Trophoblast cell (in vitro differentiated cells and primary cell): ENCODE measurements at places on chromosomes 6 and 20.

DNA sequence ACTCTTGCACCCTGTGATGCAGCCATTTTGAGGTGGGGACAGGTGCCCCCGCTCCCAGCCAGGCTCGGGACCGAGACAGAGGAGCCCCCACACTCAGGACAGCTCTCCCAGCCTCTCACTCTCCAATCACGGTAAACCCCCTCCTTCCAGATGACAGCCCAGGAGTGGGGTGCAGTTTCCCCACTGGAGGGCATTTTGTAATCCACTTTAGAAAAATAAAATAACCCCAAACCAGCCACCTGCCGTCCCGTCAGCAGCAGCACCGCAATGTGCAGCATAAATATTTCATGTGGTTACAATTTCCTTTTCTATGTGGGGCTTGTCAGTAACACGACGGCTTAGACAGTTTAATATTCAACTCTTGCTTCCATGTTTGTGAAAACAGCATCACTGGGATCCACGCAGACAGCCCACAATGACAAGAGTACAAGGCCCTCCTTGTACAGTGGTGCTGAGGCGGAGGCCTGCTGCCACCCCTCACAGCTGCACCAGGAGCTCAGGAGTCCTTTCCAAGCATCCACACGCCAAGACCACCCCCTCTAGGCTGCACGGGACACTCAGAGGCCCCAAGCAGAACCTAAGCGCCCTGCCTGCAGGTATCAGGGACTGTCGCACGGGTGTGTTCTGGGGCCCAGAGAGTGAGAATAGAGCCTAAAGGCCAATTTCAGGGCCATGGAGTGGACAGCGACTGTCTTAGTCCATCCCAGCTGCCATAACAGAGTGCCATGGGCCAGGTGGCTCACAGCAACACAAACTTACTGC, 116.7 kb downstream of the JPH2 start:
- DNase-seq, result no peak

DNA sequence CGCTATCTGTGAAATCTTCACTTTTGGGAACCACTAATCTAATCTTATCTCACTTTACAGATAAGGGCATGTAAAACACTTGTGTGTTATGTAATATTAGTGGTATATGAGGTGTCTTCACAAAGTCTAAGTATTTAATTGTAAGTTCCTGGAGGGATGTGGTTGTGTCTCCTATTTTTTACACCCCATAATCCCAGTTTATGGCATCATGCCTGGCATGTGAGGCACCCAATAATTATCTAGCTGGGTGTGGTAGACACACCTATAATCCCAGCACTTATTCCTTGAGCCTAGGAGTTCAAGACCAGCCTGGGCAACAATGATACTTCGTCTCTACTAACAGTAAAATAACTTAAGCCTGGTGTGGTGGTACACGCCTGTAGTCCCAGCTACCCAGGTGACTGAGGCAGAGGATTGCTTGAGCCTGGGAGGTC, 16.5 kb upstream of the TBCC start:
- no peak for DNase-seq

DNA sequence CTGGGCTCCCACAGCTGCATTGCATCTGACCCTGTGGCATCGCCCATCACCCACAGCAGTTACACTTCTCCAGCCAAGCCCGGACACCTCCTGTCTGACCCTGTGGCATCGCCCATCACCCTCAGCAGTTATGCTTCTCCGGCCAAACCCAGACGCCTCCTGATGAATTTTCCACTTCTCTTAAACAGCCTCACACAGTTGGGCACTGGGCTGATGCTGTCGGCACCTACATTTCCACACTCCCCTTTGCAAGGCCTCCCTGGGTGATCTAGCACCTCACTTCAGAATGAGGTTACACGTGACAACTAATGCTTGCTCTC, 175.2 kb upstream of the ARID1B start:
- DNase-seq, result no peak

DNA sequence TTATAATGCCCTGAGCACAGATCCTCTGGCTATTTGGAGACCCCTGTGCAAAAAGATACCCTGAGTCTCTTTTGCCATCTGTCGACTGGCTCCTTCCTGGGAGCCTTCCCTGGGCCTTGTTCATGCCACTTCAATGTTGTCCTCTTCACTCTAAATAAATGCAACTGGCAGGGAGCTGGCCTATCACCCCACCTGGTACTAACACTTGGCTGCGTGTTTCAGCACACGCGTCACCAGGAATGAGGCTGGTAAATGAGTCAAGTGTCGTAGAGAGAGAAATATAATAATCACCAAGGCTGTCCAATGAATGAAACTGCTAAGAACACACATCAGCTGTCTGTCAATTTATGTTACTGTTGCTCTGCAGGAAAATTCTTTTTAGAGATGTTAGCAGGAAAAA, 374.6 kb upstream of the JARID2 start:
- peak; percentile 42 for DNase-seq

DNA sequence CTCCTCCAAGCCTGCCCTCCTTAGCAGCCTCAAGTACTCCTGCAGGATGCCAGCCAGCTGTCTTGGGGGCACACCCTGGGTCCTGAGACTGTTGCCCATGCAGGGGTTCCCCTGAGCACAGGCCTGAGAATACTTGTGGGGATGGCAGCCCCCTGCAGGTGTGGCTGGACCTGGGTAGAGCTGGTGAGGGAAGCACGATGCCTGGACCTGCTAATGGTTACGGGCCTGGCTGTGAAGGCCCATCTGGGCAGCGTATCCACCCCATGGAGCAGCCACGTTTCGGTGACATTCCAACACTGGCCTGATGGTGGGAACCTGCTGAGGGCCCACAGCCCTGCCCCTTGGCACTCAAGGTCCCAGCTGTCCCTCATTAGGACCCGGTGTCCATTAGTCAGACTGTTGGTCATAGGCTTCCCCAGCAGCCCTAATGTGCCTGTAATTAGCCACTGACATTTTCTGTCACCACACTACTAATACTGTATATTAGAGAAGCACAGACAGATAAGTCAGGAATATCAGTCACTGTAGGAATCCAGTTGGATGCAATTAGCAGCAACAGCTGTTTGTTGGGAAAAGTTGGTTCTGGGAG, 20.3 kb downstream of the CCDC167 start:
- no peak for DNase-seq

DNA sequence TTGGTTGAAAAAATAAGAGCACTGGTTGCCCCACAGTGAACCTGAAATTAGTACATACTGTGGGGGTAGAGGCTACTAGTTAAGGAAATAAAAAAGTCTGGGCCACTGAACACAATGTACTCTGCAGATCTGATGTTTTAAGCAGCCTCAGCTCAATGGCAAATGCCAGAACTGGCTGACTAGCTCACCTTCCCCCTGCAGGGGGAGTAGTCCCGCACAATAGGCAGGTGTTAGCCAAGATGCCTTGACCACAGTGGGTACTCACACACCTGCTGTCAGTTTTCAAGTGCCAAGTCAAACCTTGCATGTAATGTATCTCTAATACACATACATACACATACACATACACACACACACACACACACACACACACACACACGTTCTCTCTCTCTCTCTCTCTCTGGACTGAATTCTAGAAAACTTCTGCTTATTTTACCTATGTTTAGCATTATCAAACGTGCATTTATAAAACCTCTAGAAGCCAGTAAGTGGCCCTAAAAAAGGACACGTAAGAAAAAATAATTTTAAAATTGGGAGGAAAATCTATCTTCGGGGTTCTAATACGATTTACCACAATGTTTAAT, 36.1 kb downstream of the GMDS start:
- DNase-seq, result peak; percentile 88

DNA sequence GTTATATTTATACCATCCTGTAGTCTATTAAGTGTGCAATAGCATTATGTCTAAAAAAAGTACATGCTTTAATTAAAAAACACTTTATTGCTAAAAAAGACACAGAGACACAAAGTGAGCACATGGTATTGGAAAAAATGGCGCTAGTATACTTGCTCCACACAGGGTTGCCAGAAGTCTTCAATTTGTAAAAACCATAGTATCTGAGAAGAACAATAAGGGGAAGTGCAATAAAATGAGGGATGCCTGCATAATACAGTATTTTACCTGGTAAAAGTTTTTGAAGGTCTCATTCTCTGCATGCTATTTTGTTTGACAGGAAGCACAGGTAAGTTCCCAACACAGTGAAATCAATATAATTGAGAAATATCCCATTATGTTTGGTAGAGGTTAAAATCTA, 1.6 kb downstream of the NOX3 start:
- no peak for DNase-seq
